ENCODE measurements at places on chromosomes 12 and 14.

DNA sequence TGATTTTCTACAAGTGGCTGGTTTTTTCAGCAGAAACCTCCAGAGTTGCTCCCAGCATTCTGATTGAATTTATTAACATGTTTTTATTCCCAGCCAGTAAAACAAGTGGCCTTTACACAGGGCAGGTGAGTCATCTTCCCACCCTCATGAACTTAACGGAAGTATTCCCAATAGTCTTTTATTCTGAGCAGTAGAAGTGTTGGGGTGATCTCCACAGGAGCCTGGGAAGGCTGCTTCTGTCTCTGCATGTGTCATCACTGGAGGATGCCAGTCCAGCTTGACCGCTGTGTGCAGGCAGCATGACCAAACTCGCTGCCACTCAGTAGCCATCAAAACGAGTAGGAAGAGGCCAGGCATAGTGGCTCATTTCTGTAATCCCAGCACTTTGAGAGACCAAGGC, 13.4 kb upstream of the DNAH10 start:
- DNase-seq = no peak

- no peak for DNase-seq
These were observed 7.3 kb downstream of the SPRYD3 start for GRCh38 chr12:53071591-53072551.

GRCh38 chr14:42323426-42323825, 716.8 kb downstream of the LRFN5 start:
- no peak for DNase-seq

DNA sequence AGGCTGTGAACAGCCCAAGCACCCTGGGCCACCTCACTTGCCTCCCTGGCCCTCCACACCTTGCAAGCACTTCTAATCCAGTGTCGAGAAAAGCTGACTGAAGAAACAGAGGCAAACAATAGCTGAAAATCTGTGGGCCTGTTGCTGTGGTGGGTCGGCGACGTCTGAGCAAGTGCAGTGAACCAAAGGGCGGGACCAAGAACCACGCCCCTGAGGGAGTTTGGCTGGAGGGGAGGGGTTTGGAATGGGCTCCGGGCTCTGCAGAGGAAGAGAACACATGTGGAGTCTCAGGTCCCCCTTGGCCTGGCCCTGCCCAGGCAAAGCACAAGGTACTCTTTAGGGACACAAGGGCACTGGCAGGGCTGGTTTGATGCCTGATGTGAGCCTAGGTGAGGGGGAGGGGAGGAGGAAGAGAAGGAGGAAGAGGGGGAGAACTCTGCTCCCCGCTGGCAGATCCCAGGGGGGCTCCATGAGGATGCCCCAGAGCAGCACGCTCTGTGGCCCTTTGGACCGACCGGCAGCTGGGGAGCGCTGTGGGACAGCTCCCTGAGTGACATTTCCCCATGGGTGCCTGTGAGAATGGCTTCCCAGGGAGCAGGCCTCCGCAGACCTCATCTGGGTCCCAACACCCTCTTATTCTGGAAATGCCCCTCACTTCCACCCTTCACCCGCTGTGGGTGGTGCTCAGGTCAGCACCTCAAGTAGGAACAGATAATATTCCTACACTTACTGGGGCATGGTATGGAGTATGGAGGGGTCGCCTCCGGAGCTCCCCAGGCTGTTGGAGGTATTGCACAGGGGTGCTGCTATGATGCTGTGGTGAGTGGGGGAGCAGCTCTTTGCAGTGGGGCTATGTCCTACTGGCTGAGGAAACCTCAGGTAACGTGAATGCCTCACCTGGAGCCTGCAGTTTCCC, 85.5 kb downstream of the CPSF2 start:
- DNase-seq = no peak
